ENCODE measurements at places on chromosomes 7 and 10. TPM values are rescaled to one million over a fixed set of nuclear protein-coding genes. Genes with fewer than 3 reads are reported as not detected.

TNRC18 gene
- total RNA-seq: 201 TPM

DNA sequence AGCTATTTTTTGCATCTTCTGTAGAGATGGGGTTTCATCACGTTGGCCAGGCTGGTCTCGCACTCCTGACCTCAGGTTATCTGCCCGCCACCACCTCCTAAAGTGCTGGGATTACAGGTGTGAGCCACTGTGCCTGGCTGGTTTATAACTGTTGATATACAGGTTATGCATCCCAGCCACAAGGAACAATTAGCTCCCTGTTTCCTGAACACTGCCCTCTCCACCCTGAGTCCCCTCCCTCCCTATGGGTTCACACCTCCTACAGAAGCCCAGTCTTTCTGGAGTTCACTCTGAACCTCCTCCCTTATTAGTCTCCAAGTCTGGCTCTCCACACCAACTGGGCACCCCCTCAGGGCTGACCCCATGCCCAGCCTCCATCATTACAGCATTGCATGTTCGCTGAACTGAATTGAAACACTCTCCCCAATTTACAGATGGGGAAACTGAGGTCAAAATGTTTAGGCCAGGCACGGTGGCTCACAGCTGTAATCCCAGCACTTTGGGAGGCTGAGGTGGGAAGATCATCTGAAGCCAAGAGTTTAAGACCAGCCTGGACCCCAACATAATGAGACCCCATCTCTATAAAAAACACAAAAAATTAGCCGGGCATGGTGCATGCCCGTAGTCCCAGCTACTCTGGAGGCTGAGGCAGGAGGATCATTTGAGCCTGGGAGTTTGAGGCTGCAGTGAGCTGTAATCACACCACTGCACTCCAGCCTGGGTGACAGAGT is 1.7 kb upstream of the CLIP2 start:
- DNase-seq: no peak
- H3K4me1 ChIP-seq: peaks cover 41% of the 10 kb centered on the region
- H3K27ac ChIP-seq: no peak overlapping the region
- no peaks in the 10 kb centered on the region for H3K36me3 ChIP-seq

DNA sequence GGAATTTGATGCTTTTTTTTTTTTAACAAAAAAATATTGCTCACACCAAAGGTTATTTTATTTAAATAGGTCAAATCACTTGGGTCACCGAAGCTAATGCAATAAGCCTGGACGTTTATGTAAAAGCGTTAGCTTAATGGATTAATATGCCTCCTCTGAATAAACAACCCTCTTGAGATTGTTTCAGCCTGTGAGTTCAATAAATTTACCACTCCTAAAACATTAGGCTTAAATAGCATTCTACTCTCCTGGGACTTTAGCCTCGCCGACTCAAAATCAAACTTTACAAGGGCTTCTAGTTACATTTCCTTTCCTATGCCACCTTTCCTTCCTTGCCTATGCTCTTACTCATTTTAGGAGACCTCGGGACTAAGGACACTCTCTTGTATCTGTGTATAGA is 79.3 kb downstream of the DNAJB9 start:
- H3K4me1 ChIP-seq: no peaks in the 10 kb centered on the region
- H3K27me3 ChIP-seq: no peaks in the 10 kb centered on the region
- DNase-seq: no peak
- H3K4me3 ChIP-seq: no peak overlapping the region
- H3K27ac ChIP-seq: no peak overlapping the region

DNA sequence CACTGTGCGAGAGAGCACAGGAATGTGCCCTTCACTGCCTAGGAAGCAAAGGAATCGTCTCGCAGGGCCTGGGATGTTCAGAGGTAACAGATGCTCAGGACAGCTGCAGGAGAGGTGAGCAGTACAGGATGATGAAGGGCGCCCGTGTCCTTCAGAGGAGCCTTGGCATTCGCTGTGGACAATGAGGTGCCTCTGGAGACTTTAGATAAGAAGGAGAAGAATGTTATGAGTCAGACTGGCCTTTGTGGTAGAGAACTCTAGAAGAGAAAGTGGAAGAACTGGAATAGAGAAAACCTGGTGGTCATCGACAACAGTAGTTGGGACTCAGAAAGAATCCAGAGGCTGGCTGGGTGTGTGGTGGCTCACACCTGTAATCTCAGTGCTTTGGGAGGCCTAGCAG is 64.4 kb upstream of the LEP start:
- no peaks in the 10 kb centered on the region for H3K36me3 ChIP-seq
- no peaks in the 10 kb centered on the region for H3K4me1 ChIP-seq
- H3K27ac ChIP-seq: no peak overlapping the region
- H3K4me3 ChIP-seq: no peak overlapping the region

DNA sequence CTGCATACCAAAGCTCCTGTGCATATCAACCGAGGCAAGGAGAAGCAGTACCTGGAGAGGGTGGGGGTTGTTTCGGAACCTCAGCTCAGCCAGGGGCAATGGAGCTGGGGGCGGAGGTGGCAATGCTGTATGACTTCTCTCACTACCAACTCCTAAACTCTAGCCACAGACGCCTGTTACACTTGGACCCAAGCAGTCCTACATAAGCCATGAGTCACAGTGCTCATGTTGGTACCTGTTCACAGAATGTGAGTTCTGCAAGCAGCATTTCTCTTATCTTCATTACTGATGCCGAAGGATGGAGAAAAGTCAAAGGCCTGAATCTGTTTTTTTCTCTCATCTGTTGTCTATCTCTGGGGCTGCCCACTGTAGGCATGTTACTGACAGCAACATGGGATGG is 3.2 kb upstream of the RAB18 start:
- DNase-seq: no peak
- H3K36me3 ChIP-seq: no peaks in the 10 kb centered on the region
- no peak overlapping the region for H3K4me3 ChIP-seq
- no peak overlapping the region for H3K27ac ChIP-seq
- peaks cover 11% of the 10 kb centered on the region for H3K4me1 ChIP-seq
- no peaks in the 10 kb centered on the region for H3K27me3 ChIP-seq

GRCh38 chr7:1086588-1087464 is 1.1 kb upstream of the GPER1 start:
- H3K27ac ChIP-seq: no peak overlapping the region
- H3K4me3 ChIP-seq: no peak overlapping the region
- DNase-seq: peak; percentile 72

GRCh38 chr10:29266641-29267040 is 22.2 kb upstream of the LYZL1 start:
- H3K4me1 ChIP-seq: no peaks in the 10 kb centered on the region
- no peaks in the 10 kb centered on the region for H3K36me3 ChIP-seq
- H3K4me3 ChIP-seq: no peak overlapping the region
- DNase-seq: no peak
- no peak overlapping the region for H3K27ac ChIP-seq
- no peaks in the 10 kb centered on the region for H3K27me3 ChIP-seq

DNA sequence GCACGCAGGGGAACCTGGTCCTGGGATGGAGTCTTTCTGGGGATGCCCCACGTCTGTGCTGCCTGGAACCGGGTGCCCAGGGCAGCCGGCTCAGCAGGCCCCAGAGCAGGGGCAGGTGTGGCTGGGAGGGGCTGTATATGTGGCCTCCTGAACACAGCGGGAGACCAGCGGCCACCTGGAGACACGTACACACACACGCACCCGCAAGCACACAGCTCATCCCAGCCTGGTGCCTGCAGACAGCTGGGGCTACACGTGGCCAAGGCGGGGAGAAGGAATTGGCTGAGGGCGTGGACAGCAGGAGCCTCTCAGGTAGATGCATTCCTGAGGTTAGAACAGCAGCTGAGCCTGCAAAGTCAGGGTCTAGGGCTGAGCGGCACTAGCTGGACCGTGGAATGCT is 14.0 kb downstream of the ADAM8 start:
- no peaks in the 10 kb centered on the region for H3K27me3 ChIP-seq
- peaks cover 22% of the 10 kb centered on the region for H3K4me1 ChIP-seq
- no peak overlapping the region for H3K27ac ChIP-seq
- peak; percentile 35 for DNase-seq
- H3K4me3 ChIP-seq: no peak overlapping the region
- H3K36me3 ChIP-seq: no peaks in the 10 kb centered on the region

GRCh38 chr7:105640956-105641810 is 59.9 kb upstream of the EFCAB10 start:
- H3K27me3 ChIP-seq: no peaks in the 10 kb centered on the region
- peaks cover 6% of the 10 kb centered on the region for H3K36me3 ChIP-seq
- DNase-seq: no peak
- H3K27ac ChIP-seq: no peak overlapping the region
